ENCODE measurements at places on chromosomes 1 and 21.

DNA sequence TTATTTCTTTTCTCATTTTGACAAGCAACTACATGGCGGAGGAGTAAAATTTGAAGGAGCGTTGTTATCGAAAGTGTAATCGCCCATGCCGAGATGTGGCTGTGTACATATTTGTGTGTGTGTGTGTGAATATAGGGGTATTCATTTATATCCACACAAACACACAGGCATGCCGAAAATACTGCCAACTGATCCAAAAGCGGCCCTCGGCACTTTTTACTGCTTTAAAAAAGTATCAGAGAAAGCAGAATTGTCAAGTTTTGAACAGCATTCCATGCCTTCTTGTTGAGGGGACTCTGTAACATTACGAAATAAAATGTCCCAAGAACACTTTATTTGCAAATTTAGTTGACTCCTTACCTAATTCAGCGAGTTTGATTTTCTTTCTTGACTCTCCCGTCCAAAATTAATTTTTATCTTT lies 1.1 kb downstream of the PBX1 start:
- DNase-seq = peak; percentile 42

DNA sequence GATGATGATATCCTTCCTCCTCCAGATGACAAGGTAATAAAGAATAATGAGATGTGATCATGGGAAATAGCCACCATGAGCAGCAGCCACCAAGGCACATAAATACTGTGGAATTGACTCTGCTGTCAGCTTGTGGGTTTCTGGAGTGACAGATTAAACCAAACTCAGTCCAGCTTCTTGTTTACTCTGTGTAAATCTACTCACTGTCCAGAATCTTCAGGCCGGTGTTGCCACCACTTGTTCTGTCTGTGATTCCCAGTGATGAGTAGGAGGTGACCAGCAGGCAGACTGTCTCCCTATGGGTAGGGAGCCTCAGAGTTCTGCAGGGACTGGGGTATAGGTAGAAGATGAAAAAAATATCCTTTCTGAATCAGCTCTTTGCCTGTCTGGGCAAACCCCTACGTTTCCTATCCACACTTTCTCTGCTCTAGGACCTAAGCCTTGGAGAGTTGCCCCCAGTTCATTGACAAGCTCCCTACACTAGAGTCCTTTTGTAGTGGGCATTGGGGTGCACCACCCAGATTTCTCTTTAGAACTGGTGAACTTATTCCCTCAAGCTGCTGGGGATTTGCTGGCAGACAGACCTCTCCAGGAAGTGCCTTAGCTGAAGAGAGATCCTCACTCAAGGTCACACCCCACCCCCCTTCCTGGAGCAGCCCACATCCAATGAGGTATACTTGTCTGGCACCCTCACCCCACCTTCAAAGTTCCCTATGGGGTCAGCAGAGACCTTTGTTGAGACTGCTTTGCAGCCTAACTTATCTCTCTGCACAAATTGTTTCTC lies 47.6 kb downstream of the ATP1A1 start:
- DNase-seq = peak; percentile 11

DNA sequence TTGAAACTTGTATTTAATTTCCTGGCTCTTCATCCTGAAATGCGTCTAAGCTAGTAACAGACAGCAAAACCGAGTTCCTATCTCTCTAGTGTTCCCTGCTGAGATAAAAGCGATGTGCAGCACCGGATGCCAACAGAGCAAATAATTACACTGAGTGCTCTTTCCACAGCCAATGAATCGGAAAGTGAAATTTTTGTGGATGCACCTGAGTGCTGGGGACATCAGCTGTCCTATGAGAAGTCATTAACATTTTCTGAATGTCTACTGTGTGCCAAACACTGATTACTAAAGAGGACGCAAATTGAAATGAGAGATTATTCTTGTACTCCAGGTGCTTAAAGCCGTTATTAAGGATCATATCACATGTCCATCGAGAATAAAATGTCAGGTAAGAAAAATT lies 278.0 kb downstream of the RGS7 start:
- DNase-seq = no peak

GRCh38 chr1:15012822-15013221 lies 140.7 kb upstream of the TMEM51 start:
- no peak for DNase-seq

DNA sequence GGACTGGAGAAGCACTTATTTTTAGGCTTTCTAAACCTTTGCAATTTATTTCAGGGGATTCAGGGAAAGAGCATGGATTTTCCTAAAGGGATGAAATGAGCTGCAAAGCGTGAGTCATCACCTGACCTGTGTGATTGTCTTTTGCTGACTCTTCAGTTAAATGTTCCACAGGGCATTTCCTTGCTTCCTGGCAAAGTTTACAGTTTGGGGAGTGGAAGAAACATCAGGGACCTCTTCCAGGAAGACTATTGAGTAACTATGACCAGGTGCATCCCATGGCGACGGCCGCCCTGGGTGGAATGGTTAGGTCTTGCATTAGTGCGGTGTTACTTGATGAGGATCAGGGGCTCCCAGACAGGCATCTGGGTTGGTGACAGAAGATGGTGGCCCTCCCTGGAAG lies 79.5 kb upstream of the SIPA1L2 start:
- no peak for DNase-seq

GRCh38 chr1:231417513-231417912 lies 4.6 kb downstream of the EGLN1 start:
- peak; percentile 24 for DNase-seq
